ENCODE measurements at places on chromosomes 3 and 15.
A peak's percentile ranks its signal among the peaks of the same experiment; 100 is the strongest.

- DNase-seq, result no peak
Measured at GRCh38 chr3:196202516-196202970, 8.7 kb downstream of the ZDHHC19 start.

DNA sequence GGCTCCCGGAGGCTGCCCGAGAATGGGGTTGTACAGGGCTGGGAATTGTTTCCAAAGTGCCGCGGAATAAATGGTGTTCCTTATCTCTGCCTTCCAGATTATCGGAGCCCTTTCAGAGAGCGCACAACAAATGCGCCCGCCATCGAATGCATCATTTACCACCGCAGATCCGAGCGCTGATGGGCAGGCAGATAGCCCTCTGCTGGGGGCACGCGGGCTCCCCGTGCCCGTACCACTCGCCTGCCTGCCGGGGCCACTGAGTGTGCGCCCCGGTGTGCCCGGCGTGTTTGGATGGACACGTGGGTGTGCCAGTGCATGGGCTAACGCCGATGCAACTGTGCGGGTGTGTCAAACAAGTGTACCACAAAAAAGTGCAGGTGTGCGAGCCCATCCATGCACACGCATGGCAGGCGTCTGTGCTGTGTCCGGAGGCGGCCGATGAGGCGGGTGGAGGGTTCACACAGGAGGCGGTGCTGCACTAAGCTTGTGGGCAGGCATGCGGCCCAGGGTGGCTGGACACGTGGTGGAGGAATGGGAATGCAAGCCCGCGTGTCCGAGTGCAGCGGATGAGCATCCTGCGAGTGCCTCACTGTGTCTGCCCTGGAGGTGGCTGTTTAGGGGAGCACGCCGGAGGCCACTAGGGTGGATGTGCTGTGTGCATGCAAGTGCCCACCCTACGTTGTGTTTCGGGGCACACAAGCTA lies 3.8 kb upstream of the GATA2 start:
- DNase-seq, result no peak

GRCh38 chr3:10434144-10434937 lies 71.0 kb downstream of the ATP2B2 start:
- no peak for DNase-seq

DNA sequence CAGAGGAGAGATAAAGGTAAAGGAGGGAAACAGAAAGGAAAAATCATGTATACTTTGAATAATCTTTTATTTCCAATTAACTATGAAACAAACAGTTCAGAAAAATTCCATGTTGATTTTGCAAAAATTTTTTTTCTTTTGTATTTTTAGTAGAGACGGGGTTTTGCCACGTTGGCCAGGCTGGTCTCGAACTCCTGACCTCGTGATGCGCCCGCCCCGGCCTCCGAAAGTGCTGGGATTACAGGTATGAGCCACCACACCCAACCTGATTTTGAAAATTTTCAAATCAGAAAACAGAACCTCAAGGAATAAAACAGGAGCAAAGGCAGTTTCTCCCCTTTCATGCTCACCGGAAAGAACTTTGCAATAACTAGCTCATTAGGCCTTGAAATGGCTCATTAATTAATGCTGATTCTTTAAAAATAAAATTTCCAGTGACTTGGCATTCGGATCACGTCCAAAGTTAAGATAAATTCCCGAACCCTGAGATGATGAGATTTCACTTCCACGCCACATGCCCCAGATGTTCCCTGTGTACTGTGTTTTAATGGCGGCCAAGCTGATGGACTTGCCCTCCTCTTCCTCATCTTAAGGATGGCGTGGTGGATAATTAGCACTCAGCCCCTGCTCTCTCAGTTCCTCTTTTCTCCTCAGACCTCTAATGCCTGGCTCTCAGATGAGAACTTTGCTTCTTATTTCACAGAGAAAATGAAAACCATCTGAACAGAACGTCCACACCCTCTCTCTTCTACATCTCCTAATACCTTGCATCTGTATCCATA lies 10.8 kb downstream of the BCL2L10 start:
- no peak for DNase-seq

DNA sequence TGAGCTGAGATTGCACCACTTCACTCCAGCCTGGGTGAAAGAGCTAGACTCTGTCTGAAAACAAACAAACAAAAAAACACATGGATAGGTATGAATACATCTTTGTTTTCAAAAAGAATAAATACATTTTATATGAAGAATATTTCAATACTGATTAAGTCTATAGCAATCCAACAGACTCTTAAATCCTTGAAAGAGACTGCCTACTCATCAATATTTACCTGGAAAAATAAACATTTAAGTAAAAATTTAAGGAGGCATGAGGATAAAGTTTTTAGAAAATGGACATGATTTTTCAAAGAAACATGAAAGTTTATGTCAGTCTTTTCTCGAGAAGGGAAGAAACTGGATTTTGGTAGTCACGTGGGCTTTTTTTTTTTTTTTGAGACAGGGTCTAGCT lies 5.4 kb downstream of the NKIRAS1 start:
- no peak for DNase-seq

- DNase-seq, result no peak
Measured at GRCh38 chr15:100686021-100686724, 83.8 kb downstream of the ASB7 start.

- no peak for DNase-seq
Measured at GRCh38 chr15:74027688-74028087, 33.2 kb downstream of the PML start.

DNA sequence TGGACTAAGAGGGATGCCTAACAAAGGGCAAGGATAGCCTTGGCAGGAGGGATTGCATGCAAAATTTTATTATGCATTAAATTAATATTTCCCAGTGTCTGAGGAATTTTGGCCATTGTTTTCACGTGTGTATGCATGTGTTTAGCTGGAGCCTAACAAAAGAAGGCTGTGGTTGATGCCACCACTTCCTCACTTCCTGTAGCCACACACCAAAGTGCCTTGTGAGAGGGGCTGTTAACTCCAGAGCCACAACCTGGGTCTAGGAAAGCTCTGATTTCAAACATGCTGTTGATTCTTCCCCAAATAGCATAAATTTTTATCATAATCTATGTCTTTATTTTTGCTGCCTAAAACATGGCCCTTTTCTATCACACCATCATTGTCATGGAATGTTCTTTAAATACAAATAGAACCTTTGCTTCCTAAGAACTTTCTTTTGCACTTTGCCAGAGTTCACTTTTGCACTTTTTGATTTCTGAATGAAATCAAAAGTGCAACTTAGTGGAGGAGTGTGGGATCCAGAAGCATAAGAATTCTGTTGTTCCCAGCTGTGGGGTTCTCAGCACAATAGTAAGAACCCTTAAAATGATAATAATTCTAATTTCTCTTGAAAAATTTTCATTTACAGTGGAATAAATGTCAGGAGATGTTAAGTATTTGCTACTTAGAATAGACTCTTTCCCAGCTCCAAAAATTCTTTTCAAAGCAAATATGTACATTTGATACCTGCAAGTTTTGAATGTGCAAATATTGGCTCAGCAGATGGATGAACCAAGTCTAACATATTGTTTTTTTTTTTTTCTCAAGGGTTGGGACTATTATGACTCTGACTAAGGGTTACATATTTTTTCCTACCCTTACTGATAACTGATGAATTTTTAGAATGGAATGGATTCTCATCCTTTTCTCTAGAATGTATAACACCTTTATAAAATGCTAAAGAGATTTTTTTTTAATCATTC lies 35.6 kb upstream of the SPTSSB start:
- peak; percentile 27 for DNase-seq

- DNase-seq, result no peak
Measured at GRCh38 chr3:29552051-29552450, 271.2 kb downstream of the RBMS3 start.

- DNase-seq, result no peak
Measured at GRCh38 chr3:126179825-126180476, 435 bp downstream of the ALDH1L1 start.

- DNase-seq, result no peak
Measured at GRCh38 chr3:184377374-184377773, 633 bp downstream of the THPO start.

- DNase-seq, result no peak
Measured at GRCh38 chr15:48823237-48823636, 12.4 kb upstream of the CEP152 start.

GRCh38 chr3:71974786-71975185 lies 189.8 kb upstream of the PROK2 start:
- no peak for DNase-seq

- DNase-seq, result no peak
Measured at GRCh38 chr3:46239952-46240351, 2.3 kb upstream of the CCR3 start.

DNA sequence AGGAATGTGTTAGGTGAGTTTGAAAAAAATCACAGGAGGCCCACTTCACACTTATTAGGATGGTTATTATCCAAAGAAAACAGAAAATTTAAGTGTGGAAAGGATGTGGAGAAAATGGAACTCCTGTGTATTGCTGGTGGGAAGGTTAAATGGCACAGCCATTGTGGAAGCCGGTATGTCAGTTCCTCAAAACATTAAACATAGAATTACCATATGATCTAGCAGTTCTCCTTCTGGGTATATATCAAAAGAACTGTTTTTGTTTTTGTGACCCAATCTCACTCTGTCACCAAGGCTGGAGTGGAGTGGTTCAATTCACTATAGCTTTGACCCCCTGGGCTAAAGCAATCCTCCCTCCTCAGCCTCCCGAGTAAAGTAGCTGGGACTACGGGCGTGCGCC lies 10.4 kb upstream of the ZFYVE19 start:
- DNase-seq, result no peak

- DNase-seq, result no peak
Measured at GRCh38 chr15:41832208-41832607, 4.3 kb downstream of the JMJD7 start.

- no peak for DNase-seq
Measured at GRCh38 chr15:82971218-82971984, 14.6 kb upstream of the RAMAC start.

DNA sequence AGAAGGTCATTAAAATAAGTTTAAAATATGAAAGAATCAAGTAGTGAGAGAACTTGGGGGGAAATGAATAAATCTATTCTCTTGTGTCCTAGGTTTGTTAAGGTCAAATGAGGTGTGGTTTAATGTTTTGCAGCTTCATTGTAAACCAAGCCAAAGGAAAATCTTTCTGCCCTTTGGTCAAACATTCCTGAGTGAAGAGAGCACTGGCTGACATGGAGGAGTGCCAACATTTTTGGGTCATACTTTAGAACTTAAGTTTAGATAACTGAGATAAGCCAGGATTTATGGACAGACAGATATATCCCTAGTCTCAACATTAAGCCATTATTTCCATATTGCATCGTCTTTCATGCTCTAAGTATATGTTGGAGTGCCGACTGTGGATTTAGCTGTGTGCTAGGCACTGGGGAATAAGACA lies 66.4 kb downstream of the PTPRG start:
- no peak for DNase-seq

DNA sequence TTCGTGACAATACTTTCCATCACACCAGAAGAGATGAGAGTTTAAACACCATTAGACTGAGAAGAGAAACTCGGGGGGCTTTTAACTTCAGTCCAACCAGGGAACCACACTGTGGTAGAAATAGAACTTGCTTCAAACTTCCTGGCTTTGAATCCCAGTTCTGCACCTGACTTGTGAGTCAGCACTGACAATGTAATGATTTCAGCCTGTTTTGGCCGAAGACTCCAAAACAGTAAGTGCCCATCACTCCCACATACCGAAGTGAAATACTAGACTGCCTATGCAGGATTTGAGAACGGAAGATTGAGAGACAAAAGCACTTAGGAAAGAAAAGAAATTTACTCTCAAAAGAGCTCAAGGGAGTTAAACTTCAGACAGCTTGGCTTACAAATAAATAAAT lies 27.0 kb downstream of the C2CD4B start:
- DNase-seq, result no peak

DNA sequence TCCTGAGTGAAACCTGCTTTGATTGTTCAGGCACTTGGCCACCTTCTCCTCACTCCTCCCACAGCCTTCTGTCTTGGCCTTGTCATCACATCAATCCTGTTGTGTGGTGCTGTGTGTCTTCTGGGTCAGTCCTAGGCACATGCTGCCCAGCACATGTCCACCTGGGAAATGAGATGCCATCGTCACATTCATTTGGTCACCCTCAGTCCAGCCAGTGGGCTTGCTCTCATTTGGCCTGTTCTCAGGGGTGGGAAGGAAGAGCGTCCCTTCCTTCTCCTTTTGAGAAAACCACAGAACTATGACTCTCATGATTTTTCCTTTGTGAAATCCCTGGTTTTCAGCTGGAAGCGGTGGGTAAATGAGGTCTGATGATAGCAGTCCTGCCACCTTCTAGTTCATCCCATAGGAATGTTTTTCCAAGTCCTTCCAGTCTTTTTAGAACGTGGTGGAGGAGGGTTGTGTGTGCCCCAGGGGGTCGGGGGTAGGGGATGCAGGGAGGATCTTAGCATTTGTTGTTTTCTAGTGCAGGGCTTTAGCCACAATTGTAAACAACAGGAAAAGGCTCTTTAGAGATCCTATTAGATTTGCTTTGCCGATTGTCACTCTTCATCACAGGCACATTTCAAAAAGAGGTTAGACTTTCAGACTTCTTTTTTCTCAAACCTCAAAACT lies 8.4 kb upstream of the PLA1A start:
- DNase-seq, result no peak

DNA sequence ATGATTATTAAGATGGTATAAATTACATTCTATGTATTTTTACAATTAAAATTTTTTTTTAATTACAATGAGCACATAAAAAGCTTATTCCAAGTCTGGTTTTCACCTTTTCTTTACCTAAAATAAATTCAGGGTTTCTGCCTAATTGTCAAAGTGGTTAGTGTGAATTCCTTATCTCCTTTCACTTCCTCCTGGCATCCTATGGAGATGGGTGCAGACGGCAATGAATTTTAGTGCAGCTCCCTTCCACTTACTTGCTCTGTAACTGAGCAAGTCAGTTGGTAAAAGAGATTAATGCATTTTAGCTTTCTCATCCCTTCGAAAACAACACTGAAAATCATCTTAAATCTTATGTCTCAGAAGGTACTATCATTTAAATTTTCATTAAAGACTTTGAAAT lies 13.1 kb downstream of the HDGFL3 start:
- DNase-seq, result no peak

DNA sequence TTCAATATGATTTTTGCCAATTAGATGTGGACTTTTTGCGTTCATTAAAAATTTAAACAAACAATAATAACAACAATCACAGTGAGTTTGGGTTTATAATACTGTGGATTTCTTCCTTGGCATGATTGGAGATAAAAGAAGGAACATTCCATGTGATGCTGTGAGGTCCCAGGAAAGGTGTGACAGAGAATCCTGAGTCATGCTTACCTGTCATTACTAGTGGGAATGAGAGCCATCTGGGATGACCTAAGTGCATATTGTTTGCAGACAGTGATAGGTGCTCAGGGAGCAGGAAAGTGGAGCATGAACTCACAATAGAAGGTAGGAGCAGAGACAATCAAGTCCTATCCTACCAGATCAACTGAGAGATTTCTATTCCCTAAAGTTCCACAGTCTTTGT lies 766.5 kb upstream of the CFAP20DC start:
- DNase-seq, result no peak

DNA sequence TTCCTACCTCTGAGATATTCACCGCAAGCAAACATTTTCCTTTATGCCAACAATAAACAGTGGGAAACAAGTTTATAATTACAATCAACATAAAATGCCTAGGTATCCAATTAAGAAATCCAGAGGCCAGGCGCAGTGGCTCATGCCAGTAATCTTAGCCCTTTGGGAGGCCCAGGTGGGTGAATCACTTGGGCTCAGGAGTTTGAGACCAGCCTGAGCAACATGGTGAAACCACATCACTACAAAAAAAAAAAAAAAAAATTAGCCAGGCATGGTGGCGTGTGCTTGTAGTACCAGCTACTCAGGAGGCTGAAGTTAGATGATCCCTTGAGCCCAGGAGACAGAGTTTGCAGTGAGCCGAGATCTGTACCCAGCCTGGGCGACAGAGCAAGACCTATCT lies 17.3 kb downstream of the TBC1D2B start:
- DNase-seq, result no peak

GRCh38 chr3:99803297-99803696 lies 14.4 kb upstream of the CMSS1 start:
- DNase-seq, result no peak

All from CD4-positive, alpha-beta T cell treated with Interleukin-10 for 1 hour (primary cell).